Activated CD4-positive, alpha-beta T cell treated with anti-CD3 and anti-CD28 coated beads for 36 hours (primary cell): ENCODE measurements at places on chromosomes 11 and 22.

DNA sequence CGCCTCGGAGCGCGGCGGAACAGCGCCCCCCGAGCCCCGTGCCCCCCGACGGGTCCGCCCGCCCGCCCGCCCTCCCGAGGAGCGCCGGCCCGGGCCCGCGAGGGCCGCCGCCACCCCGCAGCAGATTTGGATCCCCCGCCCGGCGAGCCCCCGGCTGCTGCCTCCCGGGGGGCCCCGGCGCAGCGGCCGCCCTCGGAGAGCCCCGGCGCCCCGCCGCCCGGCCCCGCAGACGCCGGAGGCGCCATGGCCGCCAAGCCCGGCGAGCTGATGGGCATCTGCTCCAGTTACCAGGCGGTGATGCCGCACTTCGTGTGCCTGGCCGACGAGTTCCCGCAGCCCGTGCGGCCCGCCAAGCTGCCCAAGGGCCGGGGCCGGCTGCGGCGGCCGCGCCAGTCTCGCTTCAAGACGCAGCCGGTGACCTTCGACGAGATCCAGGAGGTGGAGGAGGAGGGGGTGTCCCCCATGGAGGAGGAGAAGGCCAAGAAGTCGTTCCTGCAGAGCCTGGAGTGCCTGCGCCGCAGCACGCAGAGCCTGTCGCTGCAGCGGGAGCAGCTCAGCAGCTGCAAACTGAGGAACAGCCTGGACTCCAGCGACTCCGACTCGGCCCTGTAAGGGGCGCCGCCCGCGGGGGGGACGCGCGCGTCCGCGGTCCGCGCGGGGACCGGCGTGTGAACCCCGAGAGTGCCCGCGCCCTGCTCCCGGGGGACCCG, 380 bp downstream of the C11orf96 start:
- DNase-seq: peak; percentile 39

DNA sequence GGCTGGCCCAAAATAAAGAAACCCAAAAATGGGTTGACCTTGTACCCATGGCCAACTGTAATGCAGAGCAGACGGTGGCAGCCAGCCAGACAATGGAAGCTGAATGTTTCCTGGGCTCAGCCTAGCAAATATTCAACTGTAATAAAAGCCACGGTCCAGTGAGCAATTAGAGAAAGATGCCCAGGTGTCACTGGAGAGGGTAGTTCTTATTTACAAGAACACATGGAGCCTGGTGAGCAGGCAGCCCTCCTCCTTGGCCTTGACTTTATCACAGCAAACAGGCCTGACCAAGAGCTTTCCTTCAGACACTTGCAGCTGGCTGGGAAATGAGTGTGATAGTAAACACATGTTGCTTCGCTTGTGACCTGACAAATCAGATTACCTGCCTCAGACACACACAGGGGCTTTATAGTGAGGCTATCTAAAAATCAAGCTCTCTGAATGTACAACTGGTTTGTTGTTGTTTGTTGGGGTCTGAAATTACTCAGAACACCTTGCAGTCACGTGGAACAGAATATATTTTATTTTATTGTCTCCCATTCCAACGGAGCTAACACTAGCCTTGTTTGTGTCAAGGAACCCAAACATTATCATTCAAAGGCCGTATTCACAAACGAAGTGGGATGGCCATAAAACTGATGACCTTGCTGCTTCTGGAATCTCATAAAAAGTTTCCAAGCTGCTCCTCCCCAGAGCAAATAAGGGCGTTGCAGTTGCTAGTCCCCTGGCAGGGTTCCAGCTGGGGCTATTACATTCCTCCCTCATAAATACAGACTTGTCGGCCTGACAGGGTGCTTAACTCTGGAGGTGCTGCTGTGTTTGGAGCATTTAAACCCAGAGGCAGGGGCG, 161.1 kb downstream of the BBOX1 start:
- DNase-seq: no peak

GRCh38 chr11:60917267-60917666, 3.3 kb downstream of the TMEM109 start:
- no peak for DNase-seq

GRCh38 chr22:27875951-27876350, 43.1 kb downstream of the PITPNB start:
- DNase-seq: no peak

DNA sequence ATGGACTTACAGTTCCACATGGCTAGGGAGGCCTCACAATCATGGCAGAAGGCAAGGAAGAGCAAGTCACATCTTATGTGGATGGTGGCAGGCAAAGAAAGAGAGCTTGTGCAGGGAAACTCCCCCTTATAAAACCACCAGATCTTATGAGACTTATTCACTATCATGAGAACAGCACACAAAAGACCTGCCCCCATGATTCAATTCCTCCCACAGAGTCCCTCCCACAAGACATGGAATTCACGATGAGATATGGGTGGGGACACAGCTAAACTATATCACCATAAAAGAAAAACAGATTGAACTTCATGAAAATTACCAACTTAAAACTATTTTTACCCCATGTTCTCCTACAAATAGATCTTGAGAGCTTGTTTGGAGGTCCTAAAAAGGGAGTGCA, 19.6 kb downstream of the ENTHD1 start:
- peak; percentile 11 for DNase-seq

GRCh38 chr22:48797731-48798130, 1029.9 kb downstream of the BRD1 start:
- no peak for DNase-seq
